ENCODE measurements at places on chromosomes 1 and 21. TPM values are rescaled to one million over a fixed set of nuclear protein-coding genes. Genes with fewer than 3 reads are reported as not detected.

The GJA8 gene
- total RNA-seq, result not detected

The CLCA1 gene
- not detected for total RNA-seq

The PKLR gene
- not detected for total RNA-seq

The RNU1-3 gene
- total RNA-seq, result 3,010 TPM

The KCNK2 gene
- total RNA-seq, result not detected

The NECTIN4 gene
- not detected for total RNA-seq

The AJAP1 gene
- total RNA-seq, result 0.09 TPM

The MYCL gene
- 0.19 TPM for total RNA-seq

The MCOLN2 gene
- total RNA-seq, result 20.3 TPM

The CLCA4 gene
- total RNA-seq, result not detected

The ICOSLG gene
- 4.9 TPM for total RNA-seq

DNA sequence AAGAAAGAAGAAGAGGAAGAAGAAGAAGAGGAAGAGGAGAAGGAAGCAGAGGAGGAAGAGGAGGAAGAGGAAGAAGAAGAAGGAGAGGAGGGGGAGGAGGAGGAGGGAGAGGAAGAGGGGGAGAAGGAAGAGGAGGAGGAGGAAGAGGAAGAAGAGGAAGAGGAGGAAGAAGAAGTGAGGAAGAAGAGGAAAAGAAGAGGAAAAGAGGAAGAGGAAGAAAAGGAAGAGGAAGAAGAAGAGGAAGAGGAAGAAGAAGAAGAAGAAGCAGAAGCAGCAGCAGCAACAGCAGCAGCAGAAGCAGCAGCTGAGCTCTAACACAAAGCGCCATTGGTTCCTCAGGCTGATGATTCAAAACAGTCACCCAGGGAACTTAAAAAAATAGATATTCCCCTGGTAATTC lies 34.0 kb downstream of the DNAI4 start:
- H3K4me3 ChIP-seq, result no peak overlapping the region
- no peak for DNase-seq
- H3K27me3 ChIP-seq, result no peaks in the 10 kb centered on the region
- no peaks in the 10 kb centered on the region for H3K4me1 ChIP-seq
- H3K27ac ChIP-seq, result no peak overlapping the region

DNA sequence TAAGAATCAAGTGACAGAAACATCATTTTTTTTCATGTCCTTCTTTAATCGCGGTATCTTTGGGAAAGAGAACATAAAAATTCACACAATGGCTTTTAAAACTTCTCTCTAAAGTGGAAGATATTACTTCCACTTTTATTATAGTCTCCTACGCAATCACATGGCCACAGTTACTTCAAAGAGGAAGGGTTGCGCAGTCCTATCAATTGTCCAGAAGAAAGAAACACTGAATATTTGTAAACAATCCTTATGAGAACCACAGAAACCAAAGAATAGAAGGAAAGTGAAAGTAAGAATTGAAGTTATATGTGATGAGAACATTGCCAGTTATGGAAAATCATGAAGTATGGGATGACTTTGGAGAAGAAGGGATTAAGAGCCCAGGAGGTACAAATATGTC lies 32.6 kb downstream of the CFH start:
- no peak overlapping the region for H3K27ac ChIP-seq
- H3K27me3 ChIP-seq, result no peaks in the 10 kb centered on the region
- no peak for DNase-seq
- H3K4me1 ChIP-seq, result no peaks in the 10 kb centered on the region

GRCh38 chr1:151134991-151135390 lies 11.4 kb downstream of the SEMA6C start:
- H3K4me1 ChIP-seq, result peaks cover 14% of the 10 kb centered on the region
- DNase-seq, result no peak
- H3K36me3 ChIP-seq, result no peaks in the 10 kb centered on the region
- no peak overlapping the region for H3K4me3 ChIP-seq

GRCh38 chr1:92342401-92342800 lies 43.5 kb downstream of the RPAP2 start:
- no peaks in the 10 kb centered on the region for H3K36me3 ChIP-seq
- no peaks in the 10 kb centered on the region for H3K27me3 ChIP-seq
- H3K4me3 ChIP-seq, result no peak overlapping the region
- no peaks in the 10 kb centered on the region for H3K4me1 ChIP-seq

DNA sequence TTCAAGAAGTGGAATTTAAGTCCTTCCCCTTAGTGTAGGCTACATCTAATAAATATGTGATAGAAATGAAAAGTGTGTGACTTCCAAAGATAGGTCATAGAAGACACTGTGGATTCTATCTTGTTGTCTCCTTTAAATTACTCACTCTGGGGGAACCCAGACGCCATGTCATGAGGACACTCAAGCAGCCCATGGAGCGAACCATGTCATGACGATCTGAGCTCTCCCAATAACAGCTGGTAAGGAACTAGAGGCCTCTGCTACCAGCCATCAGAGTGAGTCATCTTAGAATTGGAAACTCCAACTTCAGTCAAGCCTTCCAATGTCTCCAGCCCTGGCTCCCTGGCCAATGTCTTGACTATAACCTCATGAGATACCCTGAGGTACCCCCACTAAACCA lies 6.3 kb downstream of the COA7 start:
- peaks cover 6% of the 10 kb centered on the region for H3K36me3 ChIP-seq
- H3K27ac ChIP-seq, result no peak overlapping the region
- no peak for DNase-seq

- no peak overlapping the region for H3K4me3 ChIP-seq
- DNase-seq, result no peak
- no peaks in the 10 kb centered on the region for H3K27me3 ChIP-seq
- no peaks in the 10 kb centered on the region for H3K36me3 ChIP-seq
Observed at GRCh38 chr1:64900916-64901315, 65.4 kb downstream of the JAK1 start.

DNA sequence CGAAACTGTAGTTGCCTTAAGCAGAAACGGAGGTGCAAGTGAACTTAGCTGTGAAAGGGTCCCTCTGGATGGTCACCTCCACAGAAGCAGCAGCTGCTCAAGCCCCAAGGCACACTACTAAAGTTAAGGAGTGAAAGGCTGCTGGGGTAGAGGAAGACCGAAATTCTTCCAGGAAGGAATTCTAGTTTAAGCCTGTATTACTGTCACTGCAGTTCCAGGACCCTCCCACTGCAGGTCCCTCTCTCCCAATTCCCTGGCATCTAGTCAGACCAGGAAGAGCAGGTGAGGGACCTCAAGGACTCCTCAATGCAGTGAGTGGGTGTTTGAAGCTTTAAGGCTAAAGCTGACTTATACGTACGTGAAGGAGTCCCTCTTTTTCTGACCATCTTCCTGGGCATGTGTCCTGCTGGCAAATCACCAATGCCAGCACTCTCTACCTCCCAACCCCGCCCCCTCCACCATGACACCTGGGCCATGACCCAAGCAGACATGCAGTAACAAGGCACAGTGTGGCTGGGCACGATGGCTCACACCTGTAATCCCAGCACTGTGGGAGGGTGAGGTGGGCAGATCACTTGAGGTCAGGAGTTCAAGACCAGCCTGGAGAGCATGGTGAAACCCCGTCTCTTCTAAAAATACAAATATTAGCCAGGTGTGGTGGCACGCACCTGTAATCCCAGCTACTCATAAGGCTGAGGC lies 57.2 kb downstream of the TGFBR3 start:
- no peaks in the 10 kb centered on the region for H3K27me3 ChIP-seq
- DNase-seq, result no peak
- H3K4me3 ChIP-seq, result no peak overlapping the region

GRCh38 chr1:193707271-193708021 lies 521.0 kb upstream of the B3GALT2 start:
- H3K4me1 ChIP-seq, result peaks cover 8% of the 10 kb centered on the region
- no peak for DNase-seq
- no peaks in the 10 kb centered on the region for H3K36me3 ChIP-seq
- H3K27me3 ChIP-seq, result no peaks in the 10 kb centered on the region
- no peak overlapping the region for H3K4me3 ChIP-seq

- no peak overlapping the region for H3K4me3 ChIP-seq
- H3K36me3 ChIP-seq, result no peaks in the 10 kb centered on the region
- no peaks in the 10 kb centered on the region for H3K27me3 ChIP-seq
- H3K4me1 ChIP-seq, result no peaks in the 10 kb centered on the region
Observed at GRCh38 chr1:33986390-33987095, 122.7 kb downstream of the HMGB4 start.

GRCh38 chr1:207958376-207959139 lies 47.6 kb upstream of the CD34 start:
- no peak overlapping the region for H3K27ac ChIP-seq
- no peak overlapping the region for H3K4me3 ChIP-seq
- peaks cover 16% of the 10 kb centered on the region for H3K4me1 ChIP-seq
- peaks cover 23% of the 10 kb centered on the region for H3K27me3 ChIP-seq
- H3K36me3 ChIP-seq, result no peaks in the 10 kb centered on the region
- no peak for DNase-seq

DNA sequence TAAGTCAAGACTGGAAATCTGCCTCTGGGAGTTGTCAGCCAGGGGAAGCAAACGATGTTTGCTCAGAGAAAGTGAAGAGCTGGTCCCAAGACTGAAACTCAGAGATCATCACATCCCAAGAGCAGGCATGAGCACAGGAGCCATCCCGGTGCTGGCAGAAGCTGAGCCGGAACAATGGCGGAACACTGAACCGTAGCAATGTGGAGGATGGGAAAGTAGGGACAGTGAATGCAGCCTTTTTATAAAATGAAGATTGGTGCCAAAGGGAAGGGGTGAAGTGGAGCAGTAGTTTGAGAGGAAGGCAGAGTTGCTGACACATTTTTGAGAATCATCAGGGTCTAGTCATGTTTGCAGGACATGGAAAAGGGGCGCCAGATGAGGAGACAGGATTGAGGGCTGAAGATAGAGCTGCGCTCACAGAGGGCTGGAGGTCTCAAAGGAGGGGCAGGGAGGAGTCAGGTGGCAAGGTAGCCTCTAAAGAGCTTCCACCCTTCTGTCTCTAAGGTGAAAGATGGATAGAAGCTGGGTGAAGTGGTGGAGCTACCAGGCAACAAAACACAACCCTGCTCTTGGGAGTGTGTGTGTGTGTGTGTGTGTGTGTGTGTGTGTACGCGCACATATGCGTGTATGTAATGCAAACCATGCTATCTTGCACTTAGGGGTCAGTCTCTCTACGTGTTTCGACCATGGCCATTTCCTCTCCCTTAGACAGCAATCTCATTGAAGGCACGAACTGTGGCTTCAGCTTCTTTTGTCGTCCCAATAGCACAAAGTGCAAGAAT lies 94.3 kb upstream of the IRF2BP2 start:
- no peaks in the 10 kb centered on the region for H3K36me3 ChIP-seq
- no peak overlapping the region for H3K4me3 ChIP-seq

DNA sequence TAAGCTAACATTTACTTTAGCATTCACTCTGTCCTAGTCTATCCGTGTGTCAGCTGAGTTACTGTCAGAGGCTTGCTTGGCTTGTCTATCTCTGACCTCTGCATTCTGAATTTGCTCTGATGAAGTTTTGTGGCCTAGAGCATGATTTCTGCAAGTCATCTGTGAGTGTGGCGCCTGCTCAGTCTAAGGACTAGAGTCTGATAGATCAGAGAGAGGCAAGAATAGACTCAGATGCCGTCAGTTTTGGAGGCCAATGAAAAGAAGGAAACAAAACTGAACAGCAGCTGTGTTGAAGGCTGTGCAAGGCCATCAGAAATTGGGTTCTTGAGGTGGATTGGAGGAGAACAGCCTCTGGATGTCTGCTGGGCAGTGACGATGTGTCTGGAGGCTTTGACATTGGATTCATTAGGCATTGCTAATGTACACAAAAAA lies 573.1 kb downstream of the USP25 start:
- no peak overlapping the region for H3K27ac ChIP-seq
- no peak for DNase-seq
- H3K27me3 ChIP-seq, result no peaks in the 10 kb centered on the region
- no peaks in the 10 kb centered on the region for H3K4me1 ChIP-seq

GRCh38 chr1:4549930-4550329 lies 104.5 kb upstream of the AJAP1 start:
- H3K4me1 ChIP-seq, result no peaks in the 10 kb centered on the region
- H3K36me3 ChIP-seq, result no peaks in the 10 kb centered on the region
- H3K27ac ChIP-seq, result no peak overlapping the region
- no peak overlapping the region for H3K4me3 ChIP-seq

DNA sequence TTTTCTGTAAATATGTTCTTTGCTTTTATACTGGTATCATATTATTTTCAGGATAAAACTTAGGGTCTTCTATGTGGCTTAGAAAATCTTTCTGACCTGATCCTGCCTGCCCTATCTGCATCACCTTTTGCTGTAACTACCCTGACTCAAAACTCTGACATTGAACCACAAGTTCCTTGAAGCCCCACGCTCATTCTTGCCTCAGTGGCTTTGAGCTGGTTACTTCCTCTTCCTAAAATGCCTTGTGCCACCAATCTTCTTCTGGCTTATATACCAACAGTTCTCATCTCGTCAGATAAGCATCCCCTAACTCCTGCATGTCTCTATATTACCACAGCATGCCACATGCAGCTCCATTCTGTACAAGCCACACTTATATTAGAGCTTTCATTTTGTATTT lies 84.5 kb upstream of the LRRC7 start:
- DNase-seq, result no peak
- no peaks in the 10 kb centered on the region for H3K27me3 ChIP-seq
- no peaks in the 10 kb centered on the region for H3K4me1 ChIP-seq
- H3K4me3 ChIP-seq, result no peak overlapping the region

- DNase-seq, result no peak
- no peaks in the 10 kb centered on the region for H3K36me3 ChIP-seq
- H3K4me3 ChIP-seq, result no peak overlapping the region
- H3K27ac ChIP-seq, result no peak overlapping the region
- H3K27me3 ChIP-seq, result no peaks in the 10 kb centered on the region
Observed at GRCh38 chr1:230415405-230416132, 10.6 kb downstream of the PGBD5 start.

- H3K36me3 ChIP-seq, result no peaks in the 10 kb centered on the region
- no peaks in the 10 kb centered on the region for H3K27me3 ChIP-seq
- no peaks in the 10 kb centered on the region for H3K4me1 ChIP-seq
- H3K27ac ChIP-seq, result no peak overlapping the region
Observed at GRCh38 chr1:14390816-14391215, 207.7 kb upstream of the KAZN start.

GRCh38 chr1:231214918-231215680 lies 25.9 kb upstream of the GNPAT start:
- no peaks in the 10 kb centered on the region for H3K27me3 ChIP-seq
- no peak for DNase-seq
- no peak overlapping the region for H3K4me3 ChIP-seq
- H3K4me1 ChIP-seq, result peaks cover 10% of the 10 kb centered on the region

DNA sequence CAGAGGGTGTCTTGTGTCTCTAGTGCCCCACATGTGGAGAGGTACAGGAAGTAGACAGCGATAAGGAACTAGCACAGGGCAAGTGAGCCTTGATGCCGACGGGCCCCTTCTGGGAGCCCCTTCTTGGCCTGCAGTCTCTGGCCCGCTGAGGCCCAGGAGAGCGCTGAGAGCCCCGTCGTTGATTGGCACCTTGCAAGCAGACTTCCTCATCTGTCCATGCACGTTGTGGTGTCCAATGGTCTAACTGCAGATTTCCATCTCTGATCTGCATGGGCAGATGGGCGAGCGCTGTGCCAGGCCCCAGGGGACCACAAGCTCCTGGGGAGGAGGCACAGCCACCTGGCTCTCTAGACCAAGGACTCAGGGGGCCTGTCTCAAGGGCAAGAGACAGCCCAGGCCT lies 32.4 kb downstream of the PLEKHA6 start:
- H3K4me1 ChIP-seq, result no peaks in the 10 kb centered on the region
- no peaks in the 10 kb centered on the region for H3K36me3 ChIP-seq
- no peak overlapping the region for H3K4me3 ChIP-seq
- no peak for DNase-seq
- H3K27me3 ChIP-seq, result no peaks in the 10 kb centered on the region

GRCh38 chr1:221697923-221698425 lies 43.9 kb downstream of the DUSP10 start:
- no peaks in the 10 kb centered on the region for H3K36me3 ChIP-seq
- peaks cover 6% of the 10 kb centered on the region for H3K4me1 ChIP-seq
- H3K27me3 ChIP-seq, result no peaks in the 10 kb centered on the region
- no peak overlapping the region for H3K4me3 ChIP-seq

GRCh38 chr1:118618618-118619340 lies 369.4 kb downstream of the TBX15 start:
- no peak overlapping the region for H3K27ac ChIP-seq
- no peaks in the 10 kb centered on the region for H3K27me3 ChIP-seq
- H3K4me1 ChIP-seq, result no peaks in the 10 kb centered on the region
